Fibroblast of skin of scalp (primary cell): ENCODE measurements at places on chromosomes 6 and 20.

GRCh38 chr6:3226042-3226441 lies 1.4 kb downstream of the TUBB2B start:
- no peak for DNase-seq

- peak; percentile 40 for DNase-seq
These were observed 937 bp downstream of the AKAP7 start for GRCh38 chr6:131136021-131136786.

- DNase-seq = peak; percentile 20
These were observed 208.3 kb downstream of the ZFAND3 start for GRCh38 chr6:38027685-38028373.

- DNase-seq = no peak
These were observed 387.0 kb downstream of the LAMA2 start for GRCh38 chr6:129269891-129270290.

DNA sequence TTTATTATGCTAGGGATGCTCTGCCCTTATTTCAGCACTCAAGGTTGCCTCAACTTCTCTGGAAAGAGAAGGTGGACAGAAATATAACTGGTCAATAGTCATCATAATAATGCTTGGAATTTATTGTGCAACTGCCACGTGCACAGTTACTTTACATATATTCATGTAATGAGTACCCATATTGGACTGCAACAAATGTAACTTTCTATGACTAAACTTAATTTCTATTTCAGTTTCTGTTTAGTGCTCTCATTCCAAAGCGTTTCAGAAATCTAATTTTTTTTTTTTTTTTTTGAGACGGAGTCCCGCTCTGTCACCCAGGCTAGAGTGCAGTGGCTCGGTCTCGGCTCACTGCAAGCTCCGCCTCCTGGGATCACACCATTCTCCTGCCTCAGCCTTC lies 28.3 kb upstream of the CD83 start:
- DNase-seq = no peak

DNA sequence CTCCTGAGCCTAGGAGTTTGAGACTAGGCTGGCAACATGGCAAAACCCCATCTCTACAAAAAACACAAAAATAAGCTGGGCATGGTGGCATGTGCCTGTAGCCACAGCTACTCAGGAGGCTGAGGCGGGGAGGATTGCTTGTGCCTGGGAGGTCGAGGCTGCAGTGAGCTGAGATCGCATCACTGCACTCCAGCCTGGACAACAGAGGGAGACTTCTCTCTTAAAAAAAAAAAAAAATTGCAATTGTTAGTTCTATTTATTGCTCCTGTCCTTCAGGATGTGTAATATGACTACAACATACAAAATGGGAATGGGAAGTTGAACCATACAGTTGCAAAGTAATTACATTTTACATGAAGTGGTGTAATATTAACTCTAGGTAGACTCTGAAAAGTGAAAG lies 8.1 kb upstream of the AARS2 start:
- DNase-seq = no peak

GRCh38 chr20:63458170-63459069 lies 14.0 kb downstream of the KCNQ2 start:
- DNase-seq = no peak

GRCh38 chr6:33751771-33752645 lies 5.3 kb upstream of the IP6K3 start:
- no peak for DNase-seq

- no peak for DNase-seq
These were observed 246.8 kb downstream of the ADGRG6 start for GRCh38 chr6:142548566-142548965.

GRCh38 chr6:134063121-134063965 lies 10.9 kb upstream of the SLC2A12 start:
- no peak for DNase-seq

DNA sequence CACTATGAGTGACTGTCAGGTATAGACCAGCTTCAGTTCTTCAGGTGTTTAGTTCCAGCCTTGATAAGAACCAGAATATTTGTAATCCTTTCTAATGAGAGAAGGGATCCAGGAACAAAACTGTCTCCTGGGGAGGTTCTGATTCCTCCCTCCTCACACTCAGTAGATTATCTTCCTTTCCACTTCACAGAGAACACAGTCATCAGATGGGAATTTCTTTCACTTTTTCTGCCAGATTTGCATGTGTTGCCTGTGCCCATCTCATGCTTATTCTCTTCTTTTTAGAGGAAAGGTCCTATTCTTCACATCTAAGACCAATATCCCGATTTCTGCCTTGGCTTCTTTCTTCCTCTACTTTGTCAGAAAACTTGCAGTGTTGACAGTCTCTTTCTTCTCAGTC lies 50.8 kb downstream of the CD109 start:
- peak; percentile 39 for DNase-seq

DNA sequence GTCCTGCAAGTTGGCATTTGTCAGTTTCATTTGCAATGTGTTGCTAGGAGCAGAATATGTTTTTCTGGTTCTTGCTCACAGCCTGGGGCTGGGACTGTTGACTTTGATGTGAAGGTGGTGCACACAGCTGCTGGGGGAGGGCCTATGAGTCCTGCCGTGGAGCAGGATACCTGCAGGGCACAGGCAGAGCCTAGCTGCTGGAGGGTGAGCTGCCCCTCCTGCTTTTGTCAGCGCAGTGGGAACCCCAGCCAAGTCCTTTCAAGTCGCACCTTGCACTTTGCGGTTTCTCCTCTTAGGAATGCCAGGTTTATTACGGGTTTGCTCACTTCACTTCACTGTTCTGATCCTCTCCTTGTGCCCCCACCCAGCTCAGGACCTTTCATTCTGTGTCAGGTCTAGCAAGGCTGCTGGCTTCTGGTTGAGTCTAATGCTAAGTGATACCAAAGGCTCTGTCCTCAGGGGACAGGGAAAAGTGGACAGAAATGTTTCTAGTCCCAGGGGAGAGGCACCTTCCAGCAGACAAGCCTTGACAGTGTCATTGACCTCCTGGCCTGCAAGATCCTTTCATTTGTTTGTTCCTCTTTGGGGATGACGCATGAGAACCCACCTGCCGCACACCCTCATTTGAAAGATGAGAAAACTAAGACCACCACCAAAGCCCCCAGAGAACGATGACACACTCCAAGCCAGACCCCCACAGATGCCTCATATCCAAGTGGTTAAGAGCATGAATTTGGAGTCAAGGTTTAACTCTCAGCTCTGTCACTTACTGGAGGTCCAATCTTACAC lies 2.7 kb upstream of the SPO11 start:
- DNase-seq = no peak

DNA sequence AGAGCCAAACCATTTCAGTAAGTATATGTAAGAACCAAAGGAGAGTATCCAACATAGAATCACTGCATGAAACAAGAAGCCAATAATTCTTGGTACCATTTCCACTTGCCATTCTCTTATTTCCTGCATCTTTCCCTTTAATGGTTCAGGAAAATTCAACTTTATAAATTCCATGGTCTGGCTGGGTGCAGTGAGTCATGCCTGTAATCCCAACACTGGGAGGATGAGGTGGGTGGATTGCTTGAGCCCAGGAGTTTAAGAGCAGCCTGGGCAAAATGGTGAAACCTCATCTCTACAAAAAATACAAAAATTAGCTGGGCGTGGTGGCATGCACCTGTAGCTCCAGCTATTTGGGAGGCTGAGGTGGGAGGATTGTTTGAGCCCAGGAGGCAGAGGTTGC lies 21.2 kb downstream of the NHLRC1 start:
- DNase-seq = peak; percentile 42

GRCh38 chr20:32474967-32475811 lies 109.9 kb downstream of the NOL4L start:
- peak; percentile 96 for DNase-seq

GRCh38 chr6:12324748-12325147 lies 34.6 kb downstream of the EDN1 start:
- DNase-seq = peak; percentile 60

DNA sequence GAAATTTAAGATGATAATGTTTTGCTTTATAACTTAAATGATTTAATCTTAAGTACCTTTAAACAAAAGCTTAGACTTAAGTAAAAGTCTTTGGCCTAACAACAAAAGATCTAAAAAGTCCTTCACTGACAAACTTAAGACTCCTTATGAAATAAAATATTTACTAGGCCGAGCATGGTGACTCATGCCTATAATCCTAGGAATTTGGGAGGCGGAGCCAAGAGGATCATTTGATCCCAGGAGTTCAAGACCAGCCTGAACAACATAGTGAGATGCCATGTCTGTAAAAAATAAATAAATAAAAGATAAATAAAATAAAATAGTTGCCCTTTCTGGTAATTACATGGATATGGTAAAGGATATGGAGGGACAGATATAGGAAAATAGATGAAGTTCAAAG lies 12.4 kb downstream of the KATNA1 start:
- DNase-seq = peak; percentile 61

GRCh38 chr6:151773382-151773781 lies 34.1 kb upstream of the ESR1 start:
- DNase-seq = no peak

GRCh38 chr6:33664506-33665057 lies 43.5 kb downstream of the ITPR3 start:
- DNase-seq = no peak

GRCh38 chr6:107665382-107665781 lies 158.7 kb downstream of the SCML4 start:
- peak; percentile 62 for DNase-seq

DNA sequence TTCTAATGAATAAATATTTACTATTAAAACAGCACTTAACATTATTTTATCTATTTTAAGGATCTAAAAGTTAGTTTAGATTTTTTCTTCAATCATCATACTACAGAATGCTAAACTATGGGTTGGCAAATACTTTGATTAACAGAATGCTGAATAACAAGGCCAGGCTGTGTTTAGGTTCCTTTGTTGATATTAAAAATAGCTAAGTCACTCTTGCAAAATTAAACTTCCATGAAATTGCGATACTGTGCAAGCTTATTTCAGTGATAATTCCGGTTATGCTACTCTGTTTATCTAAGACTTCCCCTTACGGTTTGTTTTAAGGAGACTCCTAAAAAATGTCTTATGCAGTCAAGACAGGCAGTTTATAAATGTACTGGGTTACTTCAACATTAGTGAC lies 2.8 kb downstream of the RNF24 start:
- peak; percentile 24 for DNase-seq

DNA sequence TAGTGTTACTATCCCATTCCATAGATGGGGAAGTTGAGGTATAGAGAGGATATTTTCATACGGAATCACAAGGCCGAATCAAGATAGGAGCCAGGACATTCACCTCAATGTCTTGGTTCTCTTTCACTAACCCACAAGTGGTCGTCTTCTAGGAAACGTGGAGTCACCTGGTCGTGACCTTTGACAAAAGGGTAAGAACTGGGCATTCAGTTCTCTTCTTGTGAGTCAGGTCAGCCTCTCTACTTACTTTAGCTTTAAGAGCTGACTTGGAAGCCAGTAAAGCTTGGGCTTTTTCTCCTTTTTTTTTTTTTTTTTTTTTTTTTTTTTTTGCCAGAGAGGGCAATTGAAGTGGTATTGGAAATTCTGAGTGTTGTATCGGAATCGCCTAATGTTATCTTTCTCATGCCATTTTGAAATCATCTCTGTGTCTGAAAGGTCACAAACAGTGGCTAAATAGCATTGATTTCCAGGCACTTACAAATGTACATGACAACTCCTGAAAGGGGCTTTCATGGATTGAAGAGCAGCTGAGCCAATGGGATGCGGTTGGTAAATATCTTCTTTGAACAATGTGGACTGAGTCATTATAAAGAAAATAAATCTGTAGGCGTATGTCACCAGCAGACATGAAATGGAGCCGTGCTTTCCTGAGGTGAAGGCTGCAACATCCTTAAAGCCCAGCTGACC lies 356.9 kb downstream of the KIF16B start:
- DNase-seq = no peak

- peak; percentile 64 for DNase-seq
These were observed 637 bp downstream of the ARID1B start for GRCh38 chr6:156777577-156778453.

- DNase-seq = no peak
These were observed 71.8 kb upstream of the NNAT start for GRCh38 chr20:37449276-37449675.

GRCh38 chr20:38275815-38276550 lies 15.4 kb upstream of the KIAA1755 start:
- peak; percentile 91 for DNase-seq

DNA sequence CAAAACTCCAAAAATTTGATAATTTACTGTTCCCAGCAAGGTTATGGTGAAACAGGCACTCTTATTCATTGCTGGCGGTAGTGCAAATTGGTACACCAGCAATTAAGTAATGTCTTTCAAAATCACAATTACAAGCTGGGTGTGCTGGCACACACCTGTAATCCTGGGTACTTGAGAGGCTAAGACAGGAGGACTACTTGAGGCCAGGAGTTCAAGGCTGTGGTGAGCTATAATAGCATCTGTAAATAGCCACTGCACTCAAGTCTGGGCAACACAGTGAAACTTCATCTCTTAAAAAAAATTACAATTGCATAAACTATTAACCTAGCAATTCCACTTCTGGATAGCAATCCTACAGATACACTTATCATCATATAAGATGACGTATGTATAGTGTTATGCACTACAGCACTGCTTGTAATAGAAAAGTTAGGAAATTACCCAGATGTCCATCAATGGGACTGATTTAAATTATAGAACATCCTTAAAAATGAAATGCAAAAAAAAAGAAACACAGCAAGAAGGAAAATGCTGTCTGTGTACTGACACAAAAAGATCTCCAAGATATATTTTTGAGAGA lies 31.4 kb downstream of the NCOA6 start:
- DNase-seq = no peak

DNA sequence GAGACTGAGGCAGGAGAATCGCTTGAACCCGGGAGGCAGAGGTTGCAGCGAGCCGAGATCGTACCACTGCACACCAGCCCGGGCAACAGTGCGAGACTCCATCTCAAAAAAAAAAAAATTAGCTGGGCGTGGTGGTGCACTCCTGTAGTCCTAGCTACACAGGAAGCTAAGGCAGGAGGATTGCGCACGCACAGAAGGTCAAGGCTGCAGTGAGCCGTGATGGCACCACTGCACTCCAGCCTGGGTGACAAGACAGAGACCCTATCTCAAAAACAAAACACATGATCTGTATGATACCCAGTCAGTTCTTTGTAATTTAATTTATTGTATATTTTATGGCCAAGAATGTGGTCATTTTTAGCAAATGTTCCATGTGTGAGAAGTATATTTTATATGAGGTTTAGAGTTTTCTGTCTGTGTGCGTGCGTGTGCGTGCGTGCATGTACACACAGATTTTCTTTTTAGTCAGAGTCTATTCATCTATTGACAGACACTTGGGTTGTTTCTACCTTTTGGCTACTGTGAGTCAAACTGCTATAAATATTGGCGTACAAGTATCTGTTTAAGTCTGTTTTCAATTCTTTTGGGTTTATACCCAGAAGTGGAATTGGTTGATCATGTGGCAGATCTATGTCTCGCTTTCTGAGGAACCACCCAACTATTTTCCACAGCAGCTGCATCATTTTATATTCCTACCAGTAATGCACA lies 22.2 kb upstream of the MYL9 start:
- DNase-seq = no peak

- DNase-seq = no peak
These were observed 53.1 kb downstream of the TSPYL4 start for GRCh38 chr6:116200619-116201249.

DNA sequence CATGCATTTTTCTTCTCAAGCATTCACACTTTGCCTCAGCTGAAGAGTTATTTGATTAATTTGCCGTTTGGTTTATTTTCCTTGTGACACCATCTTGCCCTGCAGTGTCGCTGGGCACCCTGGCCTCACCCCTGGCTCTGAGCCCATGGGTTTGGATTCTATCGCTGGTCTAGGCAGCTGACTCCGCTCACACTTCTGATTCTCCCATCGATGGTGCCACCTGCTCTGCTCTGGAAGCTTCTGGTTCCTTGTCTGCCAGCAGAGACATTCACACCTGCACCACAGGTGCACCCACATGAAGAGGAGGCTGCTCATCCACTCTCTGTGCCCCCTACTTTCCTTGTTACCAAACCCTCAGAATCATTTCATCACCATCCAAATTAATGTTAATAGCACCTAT lies 291.6 kb upstream of the CDH4 start:
- no peak for DNase-seq

- DNase-seq = no peak
These were observed 622.6 kb downstream of the EPM2A start for GRCh38 chr6:145112711-145113148.
